PC-3 (cell line): ENCODE measurements at places on chromosomes 3 and 15.

GRCh38 chr3:113551820-113552219 lies 19.5 kb downstream of the SIDT1 start:
- DNase-seq: peak; percentile 76

- no peak for DNase-seq
These were observed 21.2 kb downstream of the DUOX1 start for GRCh38 chr15:45150997-45151396.

DNA sequence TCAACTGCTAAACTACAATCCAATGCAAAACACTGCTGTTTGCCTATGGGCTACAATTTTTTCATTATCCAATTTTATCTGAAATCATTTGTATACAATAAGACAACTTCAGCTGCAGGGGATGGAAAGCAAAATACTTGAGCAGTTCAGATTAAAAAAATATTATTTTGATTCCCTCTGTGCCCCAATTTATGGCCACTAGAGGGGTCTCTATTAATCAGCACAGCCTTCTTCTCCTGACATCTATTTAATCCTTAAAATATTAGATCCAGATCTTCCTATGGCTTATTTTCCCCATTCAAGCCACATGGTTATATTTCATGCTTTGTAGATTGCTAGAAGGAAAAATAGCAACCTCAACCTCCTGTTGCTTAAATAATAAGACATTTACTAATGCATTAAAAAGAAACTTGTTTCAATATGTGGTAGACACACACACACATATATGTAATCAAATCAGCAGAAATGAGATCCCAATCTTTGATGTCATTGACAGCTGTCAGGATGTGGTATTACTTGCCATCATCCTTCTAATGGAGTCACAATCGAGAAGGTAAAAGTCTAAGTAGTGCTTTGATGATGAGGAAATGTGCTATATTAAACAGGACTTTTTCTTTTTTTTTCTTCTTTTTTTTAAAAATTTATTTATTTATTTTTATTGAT lies 104.2 kb downstream of the P2RY1 start:
- DNase-seq: no peak

DNA sequence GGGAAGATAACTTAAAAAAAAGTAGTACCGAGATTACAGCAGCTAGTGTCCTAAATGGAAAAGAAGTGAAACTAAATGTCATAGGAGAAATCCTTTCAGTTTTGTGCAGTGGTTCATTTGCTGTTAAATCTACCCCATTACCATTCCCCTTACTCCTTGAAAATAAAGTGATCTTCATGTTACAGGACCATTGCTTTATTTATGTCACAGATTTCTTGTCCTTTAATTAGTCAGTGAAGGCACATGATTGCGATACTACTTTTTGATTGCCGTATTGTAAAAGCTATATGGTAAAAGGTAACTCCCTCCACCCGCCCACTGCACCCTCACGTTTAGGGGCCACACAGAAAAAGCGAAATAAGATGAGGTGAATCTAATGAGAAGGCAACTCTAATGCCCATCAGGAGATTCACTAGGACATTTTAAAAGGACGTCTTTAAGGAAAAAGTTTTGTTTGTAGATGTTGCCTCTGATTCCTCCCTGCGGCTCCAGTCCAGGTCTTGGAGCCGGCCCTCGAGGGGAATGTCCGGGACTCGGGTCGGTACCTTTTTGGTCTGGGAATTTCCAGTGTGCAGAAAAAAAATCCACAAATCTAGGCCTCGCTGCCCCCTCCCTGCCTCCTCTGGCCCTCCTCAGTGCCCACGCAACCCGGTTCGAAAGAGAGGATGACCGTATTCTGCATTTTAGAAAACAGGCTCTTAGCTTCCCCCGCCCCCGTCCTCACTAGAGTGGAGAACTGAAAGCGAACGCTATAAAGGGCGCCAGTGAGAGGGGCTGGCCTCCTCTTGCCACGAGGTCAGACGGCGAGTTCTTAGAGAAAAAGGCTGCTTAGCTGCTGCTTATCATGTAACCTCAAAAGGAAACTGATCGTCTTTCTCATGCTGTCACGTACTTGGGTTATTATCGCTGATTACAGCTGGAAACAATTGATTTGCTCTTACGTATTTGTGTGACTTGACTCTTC lies 21.8 kb upstream of the NFKBIZ start:
- peak; percentile 65 for DNase-seq

DNA sequence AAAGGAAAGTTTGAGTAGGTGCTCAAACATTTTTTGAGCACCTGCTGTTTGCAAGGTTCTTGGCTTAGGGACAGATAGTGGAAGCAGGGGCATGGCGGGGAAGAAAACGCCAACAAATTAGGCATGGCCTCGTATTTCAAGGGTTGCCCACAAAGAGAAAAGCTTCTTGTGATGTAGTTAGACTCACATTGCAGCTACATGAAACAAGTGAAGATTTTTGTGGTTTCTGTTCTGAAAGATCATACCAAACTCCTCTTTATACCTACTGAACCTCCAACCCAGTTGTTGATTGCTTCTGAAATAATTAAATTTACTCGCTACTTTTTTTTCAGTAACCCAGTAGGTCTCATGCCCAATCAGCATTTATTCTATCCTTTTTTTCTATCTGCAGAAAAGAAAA lies 23.5 kb upstream of the RARB start:
- no peak for DNase-seq

DNA sequence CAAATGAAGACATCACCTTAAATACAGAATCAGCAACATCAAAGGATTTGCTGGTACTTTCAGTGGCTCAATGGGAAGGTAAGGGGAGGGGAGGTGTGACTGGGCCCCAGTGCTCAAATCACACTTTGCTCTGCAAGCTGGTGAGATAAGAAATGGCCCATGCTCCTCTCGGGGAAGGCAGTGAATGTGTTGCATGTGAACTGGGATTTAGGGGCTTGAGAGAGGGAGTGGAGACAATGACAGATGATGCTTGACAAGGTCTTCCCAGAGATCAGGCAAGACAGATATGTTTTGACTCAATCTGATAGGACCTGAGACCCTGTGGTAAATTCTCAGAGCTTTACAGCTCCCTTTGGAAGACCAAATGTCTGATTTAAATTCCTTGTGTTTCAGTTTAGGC lies 233.0 kb upstream of the PROK2 start:
- DNase-seq: no peak

DNA sequence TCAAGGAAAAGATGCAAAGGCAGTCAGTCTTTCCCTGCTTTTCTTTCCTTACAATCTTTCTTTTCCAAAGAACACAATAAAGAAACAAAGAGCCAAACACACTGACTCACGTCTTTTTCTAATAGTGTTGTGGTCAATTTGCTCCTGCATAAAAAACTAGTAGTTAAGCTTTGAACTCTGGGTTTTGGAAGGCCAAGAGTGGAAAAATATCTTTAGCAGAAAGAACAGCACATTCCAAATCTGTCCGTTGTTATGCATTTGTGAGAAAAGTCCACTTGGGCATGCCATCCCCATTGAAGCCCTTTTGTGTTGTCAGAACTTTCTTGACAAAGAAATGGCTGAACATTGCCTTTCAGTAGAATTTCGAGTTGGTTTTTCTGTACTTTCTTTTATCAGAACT lies 18.2 kb downstream of the COL8A1 start:
- no peak for DNase-seq

GRCh38 chr15:47513471-47513870 lies 203.8 kb upstream of the SEMA6D start:
- no peak for DNase-seq

- DNase-seq: no peak
These were observed 329.8 kb upstream of the NAALADL2 start for GRCh38 chr3:174529298-174529697.

- DNase-seq: peak; percentile 87
These were observed 2.0 kb downstream of the FAM43A start for GRCh38 chr3:194687638-194688199.

GRCh38 chr3:45506084-45506483 lies 88.5 kb upstream of the LIMD1 start:
- DNase-seq: no peak

DNA sequence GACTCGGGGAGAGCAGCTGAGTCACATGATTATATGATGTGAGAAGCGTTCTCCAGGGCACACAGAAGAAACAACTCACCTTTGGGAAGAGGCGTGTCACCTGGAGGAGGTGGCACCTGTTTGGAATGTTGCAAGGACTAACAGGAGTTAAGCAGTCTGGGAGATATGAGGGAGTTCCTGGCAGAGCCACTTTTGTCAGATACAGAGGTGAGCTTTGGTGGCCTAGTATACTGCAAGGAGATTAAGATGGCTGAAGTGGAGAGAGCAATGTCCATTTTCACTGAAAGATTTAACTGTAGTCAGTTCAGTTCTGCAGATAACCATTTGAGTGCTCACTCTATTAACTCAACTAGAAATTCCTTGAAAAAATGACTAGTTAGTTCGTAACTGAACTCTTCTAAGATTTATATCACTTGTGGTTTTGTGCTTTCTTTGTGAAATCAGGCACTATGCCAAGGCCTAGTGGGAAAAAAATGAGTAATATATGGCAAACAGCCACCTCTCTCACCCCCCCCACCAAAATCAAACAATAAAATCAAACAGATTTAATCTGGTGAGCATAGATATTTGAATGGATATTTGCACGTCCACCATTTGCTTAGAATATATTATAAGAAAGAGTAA lies 61.3 kb downstream of the CRYBG3 start:
- peak; percentile 92 for DNase-seq

DNA sequence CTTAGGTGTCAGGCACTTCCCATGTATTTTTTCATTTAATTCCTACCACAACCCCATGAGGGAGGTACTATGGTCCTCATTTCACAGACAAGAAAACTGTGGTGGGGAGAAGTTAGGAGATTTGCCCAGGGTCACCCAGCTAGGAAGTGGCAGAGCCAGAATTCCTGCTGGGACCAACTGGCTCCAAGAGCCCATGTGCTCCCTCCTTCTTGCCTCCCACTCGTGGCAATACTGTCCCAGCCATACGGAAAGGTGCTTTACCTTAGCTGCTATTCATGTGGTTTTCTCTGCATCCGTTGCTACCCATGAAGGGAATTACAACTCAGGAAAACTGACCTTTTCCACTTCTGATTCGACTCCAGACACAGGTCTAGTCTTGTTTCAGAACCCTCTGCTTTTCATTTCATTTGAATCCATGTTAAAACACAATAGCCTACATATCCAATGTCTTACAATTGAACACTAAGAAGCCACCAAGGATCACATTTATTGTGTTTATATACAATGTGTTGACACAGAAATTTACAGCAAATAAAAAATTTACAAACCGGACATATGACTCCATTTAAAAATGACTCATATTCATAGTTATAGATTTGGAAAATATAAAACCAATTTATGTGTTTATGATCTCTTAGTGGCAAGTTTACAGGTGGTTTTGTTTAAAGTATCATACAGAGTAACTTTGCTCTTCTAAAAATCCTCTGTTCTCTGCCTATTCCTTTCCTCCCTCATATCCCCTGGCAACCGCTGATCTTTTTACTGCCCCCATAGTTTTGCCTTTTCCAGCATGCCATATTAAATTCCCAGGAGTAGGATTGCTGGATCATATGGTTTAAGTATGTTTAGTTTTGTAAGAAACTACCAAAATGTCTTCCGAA lies 58.8 kb downstream of the BTD start:
- DNase-seq: peak; percentile 75

GRCh38 chr3:97871801-97872524 lies 50.2 kb downstream of the CRYBG3 start:
- DNase-seq: peak; percentile 98

GRCh38 chr15:99763827-99764226 lies 30.6 kb upstream of the LYSMD4 start:
- no peak for DNase-seq

- DNase-seq: no peak
These were observed 22.5 kb downstream of the LRRN1 start for GRCh38 chr3:3821777-3822176.

DNA sequence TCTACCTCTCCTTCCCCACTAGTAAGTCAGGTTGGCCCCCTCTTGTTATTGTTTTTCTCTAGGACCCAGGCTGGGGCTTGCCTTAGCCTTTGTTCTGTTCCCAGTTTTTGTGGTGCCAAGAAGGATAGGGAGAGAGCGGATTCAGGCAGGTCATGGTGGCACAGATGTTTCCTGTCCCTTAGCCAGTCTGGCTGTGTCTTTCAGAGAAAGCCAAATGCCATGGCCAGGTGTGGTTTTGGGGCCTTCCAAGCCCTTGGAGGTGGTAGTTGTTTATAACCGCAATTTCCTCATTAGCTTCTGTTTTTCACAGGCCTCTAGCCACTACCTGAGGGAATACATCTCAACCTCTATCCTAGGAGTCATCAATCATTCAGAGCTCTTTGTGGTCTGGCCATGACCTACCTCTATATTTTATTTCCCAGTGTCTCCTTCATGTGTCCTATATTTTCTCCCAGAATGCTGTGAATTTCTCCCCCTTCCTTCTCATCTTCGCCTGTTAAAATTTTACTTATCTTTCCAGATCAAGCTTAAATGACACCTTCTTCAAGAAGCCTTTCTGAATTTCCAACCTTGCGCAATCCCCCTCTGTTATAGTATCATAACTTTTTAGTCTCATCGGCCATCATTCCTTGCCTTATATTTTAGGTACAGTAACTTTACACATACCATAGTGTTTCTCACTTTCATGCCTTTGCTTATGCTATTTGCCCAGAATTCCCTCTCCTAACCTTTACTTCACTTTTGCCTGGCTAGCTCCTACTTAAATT lies 38.2 kb downstream of the TIMP4 start:
- no peak for DNase-seq

- DNase-seq: peak; percentile 80
These were observed 10.8 kb upstream of the FYCO1 start for GRCh38 chr3:46006238-46007032.

DNA sequence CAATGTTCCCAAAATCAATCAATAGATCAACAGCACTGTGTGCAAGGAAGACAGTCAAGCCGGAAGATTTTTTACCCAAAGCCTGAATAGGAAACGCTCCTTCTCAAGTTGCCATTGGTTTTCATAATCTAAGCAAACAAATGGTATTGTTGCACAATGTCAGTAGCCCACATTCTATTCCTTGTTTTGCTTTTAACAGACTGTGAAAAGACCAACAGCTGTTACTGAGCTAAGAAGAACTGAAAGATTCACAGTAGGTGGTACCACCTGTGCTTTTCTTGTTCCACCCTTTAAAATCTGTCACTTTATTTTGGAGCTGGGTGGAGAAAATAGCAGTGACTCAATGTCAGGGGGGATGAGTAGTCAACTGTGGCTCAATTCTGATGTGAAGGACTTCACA lies 357.5 kb upstream of the CADM2 start:
- peak; percentile 35 for DNase-seq

- no peak for DNase-seq
These were observed 25.2 kb downstream of the ARHGEF3 start for GRCh38 chr3:56776556-56776950.

- no peak for DNase-seq
These were observed 20.5 kb downstream of the TSC22D2 start for GRCh38 chr3:150428562-150428961.

- DNase-seq: no peak
These were observed 48.6 kb upstream of the CDAN1 start for GRCh38 chr15:42785569-42785968.
